ENCODE measurements at places on chromosomes 5 and 9.

DNA sequence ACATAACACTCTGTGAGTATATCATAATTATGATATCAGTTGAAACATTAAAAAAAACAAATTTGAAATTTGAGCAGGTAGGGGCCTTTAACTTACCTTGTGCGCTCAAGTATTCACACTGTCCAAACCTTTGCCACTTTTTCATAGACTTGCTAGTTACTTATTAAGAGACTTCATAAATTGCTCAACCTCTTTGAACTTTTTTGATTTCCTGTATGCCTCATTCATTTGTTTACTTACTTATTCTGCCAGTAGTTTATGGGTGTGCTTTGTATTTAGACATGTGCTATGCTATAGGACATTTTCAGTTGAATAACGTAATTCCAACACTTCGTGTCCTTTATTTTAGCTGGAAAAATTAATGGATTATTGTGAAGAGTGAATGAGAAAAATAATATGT lies 204.8 kb downstream of the HCN1 start:
- no peak for DNase-seq

- DNase-seq, result no peak
Observed at GRCh38 chr5:159212657-159213462, 3.5 kb upstream of the RNF145 start.

- DNase-seq, result no peak
Observed at GRCh38 chr9:136939996-136940525, 4.5 kb downstream of the FBXW5 start.

GRCh38 chr5:18961234-18961633 lies 1026.8 kb downstream of the CDH18 start:
- no peak for DNase-seq

DNA sequence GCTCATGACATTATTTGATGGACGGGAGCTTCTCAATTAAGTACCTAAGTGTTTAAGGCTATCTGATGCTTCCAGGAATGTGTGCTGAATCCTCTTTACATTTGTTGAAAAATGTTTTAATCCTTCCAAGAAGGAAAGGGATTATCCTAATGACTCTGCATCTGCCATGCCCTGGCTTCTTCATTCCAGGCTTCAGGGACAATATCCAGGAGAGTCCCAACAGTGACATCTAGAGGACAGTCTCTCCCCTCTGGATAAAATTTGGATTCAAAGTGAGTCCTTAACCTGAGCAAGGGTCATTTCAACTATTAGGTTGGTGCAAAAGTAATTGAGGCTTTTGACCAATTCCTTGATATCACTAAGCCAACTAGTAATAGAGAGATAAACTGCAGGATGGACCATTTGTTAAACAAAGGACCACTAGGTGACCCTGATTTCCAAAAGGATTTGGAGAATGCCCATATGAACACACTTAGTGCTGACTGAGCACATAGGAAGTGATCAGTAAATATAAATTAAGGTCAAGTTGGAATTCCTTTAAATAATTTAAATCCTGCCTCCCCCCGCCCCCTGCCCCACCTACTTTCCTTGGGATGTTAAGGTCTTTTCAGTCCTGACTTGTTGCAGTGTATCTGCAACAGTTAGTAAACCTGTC lies 19.1 kb downstream of the TNFSF8 start:
- no peak for DNase-seq

DNA sequence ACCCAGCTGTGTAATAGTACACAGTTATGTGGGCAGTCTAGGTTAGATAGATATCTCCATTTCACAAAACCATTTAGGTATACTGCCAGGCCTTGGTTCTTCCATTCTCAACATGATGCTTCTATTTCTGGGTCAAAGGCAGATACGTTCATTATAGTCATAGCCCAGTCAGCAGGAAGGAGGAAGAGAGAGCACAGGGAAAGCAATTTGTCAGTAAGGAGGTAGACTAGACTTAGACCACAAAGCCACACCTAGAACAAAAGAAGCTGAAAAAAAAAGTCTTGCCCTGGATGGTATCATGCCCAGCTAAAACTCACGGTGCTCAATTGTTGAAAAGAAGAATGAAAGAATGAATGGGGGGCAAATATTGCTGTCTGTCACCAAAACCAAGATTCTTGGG lies 7.6 kb downstream of the INVS start:
- DNase-seq, result no peak

All from stimulated activated CD4-positive, alpha-beta T cell treated with anti-CD3 and anti-CD28 coated beads, Interleukin-1b, Interleukin-23, amount 100 ng/mL, for 1 hour (primary cell).